ENCODE measurements at places on chromosomes 4 and X.
A peak's percentile ranks its signal among the peaks of the same experiment; 100 is the strongest.

- peak; percentile 27 for DNase-seq
These were observed 837.4 kb downstream of the TRIML1 start for GRCh38 chr4:188976644-188977115.

GRCh38 chr4:15944895-15945294 lies 6.4 kb upstream of the FGFBP1 start:
- DNase-seq, result no peak

DNA sequence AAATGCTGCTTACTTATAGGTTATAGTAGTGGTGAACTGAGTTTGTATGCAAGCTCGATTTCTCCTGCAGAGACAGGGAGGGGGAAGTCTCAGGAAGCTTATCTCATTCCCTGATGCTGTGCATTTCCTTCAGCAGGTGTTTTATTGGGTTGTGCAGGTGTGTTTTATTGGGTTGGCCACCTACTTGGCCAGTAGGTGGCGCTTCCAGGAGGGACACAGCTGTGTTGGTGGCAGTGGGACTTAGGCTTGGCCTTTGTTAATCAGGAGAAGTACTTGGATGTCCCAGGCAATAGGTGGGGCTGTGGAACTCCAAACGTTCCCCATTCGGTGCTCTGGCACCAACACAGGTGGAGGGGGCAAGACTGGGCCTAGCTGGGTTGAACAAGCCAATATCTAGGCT lies 196.0 kb upstream of the DCAF8L1 start:
- no peak for DNase-seq

GRCh38 chrX:149313871-149314371 lies 191.2 kb downstream of the IDS start:
- DNase-seq, result peak; percentile 20

GRCh38 chr4:11483046-11483445 lies 54.4 kb upstream of the HS3ST1 start:
- no peak for DNase-seq

GRCh38 chr4:1297456-1298325 lies 8.0 kb downstream of the MAEA start:
- no peak for DNase-seq

- no peak for DNase-seq
These were observed 39.6 kb downstream of the SMAD1 start for GRCh38 chr4:145521282-145521681.

GRCh38 chrX:108165383-108166111 lies 74.0 kb downstream of the ATG4A start:
- DNase-seq, result peak; percentile 56

Data from GM23248 (cell line).